ENCODE measurements at places on chromosomes 11 and 22.

DNA sequence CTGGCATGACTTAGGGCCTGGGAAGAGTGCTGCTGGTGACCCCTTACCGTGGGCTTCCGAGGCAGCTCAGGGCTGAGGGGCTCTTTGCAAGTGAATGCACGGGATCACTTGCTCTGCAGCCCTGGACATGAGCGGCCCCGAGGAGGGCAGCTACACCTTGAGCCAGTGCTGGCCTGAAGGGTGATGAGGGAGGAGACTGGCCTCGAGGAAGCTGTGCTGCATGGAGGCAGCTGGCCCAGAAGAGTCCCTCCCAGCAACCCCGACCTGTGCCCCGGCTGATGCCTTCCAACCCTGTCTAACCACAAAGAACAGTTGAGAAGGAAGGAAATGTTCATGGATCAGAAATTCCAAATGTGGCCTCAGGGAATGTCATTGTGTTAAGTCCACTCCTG is 45.2 kb downstream of the TBX1 start:
- H3K4me1 ChIP-seq: no peaks in the 10 kb centered on the region
- no peaks in the 10 kb centered on the region for H3K27me3 ChIP-seq
- no peak for DNase-seq

DNA sequence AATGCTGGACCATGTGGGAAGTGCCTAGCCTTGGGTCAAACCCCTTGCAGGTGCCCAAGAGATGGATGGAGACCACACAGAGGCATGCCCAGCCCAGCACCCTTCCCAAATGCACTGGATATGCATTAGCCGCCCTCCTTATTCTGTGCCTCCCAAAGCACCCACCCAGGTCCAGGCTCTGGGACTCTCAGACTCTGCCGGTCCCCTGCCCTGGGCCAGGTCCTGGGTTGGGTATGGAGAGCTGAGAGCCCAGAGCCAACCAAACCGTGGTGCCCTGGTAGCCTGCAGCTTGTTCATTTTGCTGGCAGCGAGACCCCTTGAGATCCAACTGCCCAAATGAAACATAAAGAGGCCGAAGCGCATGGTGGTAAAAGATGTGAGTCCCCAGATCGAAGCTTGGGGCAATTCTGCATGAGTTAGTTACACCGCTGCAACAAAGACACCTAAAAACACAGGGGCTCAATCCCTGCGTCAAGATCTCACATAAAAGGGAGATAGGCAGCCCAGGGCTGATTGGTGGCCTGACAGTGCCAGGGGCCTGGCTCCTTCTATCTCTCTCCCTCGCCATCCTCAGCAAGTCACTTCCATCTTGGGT is 61.5 kb downstream of the MYEOV start:
- no peak overlapping the region for H3K4me3 ChIP-seq
- no peaks in the 10 kb centered on the region for H3K27me3 ChIP-seq
- H3K27ac ChIP-seq: no peak overlapping the region
- H3K36me3 ChIP-seq: no peaks in the 10 kb centered on the region

- no peaks in the 10 kb centered on the region for H3K4me1 ChIP-seq
- H3K27ac ChIP-seq: no peak overlapping the region
- H3K36me3 ChIP-seq: no peaks in the 10 kb centered on the region
- no peak for DNase-seq
- peaks cover 18% of the 10 kb centered on the region for H3K27me3 ChIP-seq
Measured at GRCh38 chr11:117600234-117600783, 196.7 kb downstream of the DSCAML1 start.

- DNase-seq: no peak
- H3K27ac ChIP-seq: no peak overlapping the region
- H3K36me3 ChIP-seq: peaks cover 4% of the 10 kb centered on the region
Measured at GRCh38 chr11:58573451-58574104, 2.1 kb downstream of the LPXN start.

- H3K4me1 ChIP-seq: peaks cover 19% of the 10 kb centered on the region
- no peaks in the 10 kb centered on the region for H3K36me3 ChIP-seq
- H3K27ac ChIP-seq: no peak overlapping the region
Measured at GRCh38 chr22:46125311-46125710, 25.0 kb upstream of the PPARA start.

DNA sequence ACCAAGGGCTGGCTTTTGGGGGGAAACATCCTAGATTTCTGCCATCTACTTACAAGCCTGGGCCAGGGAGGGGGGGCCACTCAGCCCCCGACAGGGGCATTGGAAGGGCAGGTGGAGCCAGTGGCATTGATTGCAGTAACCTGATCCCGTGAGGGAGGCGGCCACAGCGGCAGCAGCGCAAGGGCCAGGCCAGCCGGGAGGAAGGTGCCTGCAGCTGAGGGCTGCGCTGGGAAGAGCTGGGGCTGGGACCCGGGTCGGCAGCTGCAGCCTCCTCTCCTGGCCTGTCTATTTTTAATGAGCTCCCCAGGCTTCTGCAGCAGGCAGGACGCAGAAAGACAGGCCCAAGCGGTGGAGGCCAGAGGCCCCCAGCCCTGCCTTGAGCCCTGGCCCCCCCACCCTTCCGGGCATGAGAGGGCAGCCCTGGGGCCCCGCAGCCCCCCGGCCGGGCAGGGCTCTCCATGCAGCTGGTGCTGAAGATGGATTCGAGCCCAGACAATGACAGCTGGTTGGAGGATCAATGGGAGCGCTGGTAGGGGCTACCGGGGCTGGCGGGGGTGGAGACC is 10.6 kb downstream of the FREY1 start:
- no peak overlapping the region for H3K27ac ChIP-seq
- H3K4me1 ChIP-seq: peaks cover 10% of the 10 kb centered on the region
- no peak for DNase-seq
- no peaks in the 10 kb centered on the region for H3K36me3 ChIP-seq

DNA sequence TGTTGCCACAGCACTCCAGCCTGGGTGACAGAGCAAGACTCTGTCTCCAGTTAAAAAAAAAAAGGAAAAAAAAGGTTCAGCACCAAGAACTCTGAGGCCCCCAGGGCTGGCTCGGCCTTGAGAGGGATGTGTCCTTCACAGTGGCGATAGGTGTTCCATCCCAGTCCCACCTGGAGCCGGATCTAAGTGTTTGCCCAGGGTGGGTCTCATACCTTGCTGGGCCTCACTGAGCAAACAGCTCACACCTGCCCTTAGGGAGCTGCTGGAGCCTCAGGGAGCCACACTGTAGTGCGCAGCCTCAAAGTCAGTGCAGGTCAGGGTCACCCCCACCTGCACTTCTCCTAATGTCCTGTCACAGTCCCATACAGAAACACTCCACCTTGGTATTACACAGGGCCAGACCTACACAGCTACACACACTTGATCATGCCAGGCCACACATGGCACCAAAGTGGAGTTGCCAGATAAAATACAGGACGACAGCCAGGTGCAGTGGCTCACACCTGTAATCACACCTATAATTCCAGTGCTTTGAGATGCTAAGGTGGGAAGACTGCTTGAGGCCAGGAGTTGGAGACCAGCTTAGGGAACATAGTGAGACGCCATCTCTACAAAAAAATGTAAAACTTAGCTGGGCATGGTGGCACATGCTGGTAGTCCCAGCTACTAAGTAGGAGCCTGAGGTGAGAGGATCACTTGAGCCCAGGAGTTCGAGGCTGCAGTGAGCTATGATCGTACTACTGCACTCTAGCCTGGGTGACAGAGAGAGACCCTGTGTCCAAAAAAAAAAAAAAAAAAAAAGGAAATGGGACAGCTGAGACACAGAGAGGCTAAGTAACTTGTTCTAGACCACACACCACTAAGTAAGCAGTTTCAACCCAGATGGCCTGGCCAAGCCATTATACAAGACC is 7.3 kb downstream of the STARD10 start:
- H3K4me1 ChIP-seq: no peaks in the 10 kb centered on the region
- no peaks in the 10 kb centered on the region for H3K36me3 ChIP-seq
- no peak overlapping the region for H3K4me3 ChIP-seq
- H3K27ac ChIP-seq: peak overlapping the region; percentile 98
- DNase-seq: peak; percentile 95

DNA sequence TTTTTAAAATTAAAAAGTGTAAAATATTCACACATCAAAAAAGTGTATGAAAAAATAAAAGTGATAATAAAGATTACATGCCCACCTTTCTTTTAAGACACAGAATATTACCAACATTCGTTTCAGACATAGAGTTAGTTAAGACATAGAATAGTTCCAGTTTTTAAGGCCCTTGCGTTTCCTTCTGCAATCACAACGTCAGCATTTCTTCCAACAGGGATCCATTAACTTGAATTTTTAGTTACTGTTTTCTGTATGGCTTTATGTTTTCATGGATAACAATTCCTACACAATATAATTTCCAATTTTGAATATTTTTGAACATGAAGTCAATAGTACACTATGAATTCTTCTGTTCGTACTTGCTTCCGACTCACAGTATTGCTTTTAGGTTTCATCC is 170.8 kb upstream of the C11orf87 start:
- no peak for DNase-seq
- no peaks in the 10 kb centered on the region for H3K27me3 ChIP-seq
- no peak overlapping the region for H3K4me3 ChIP-seq
- H3K4me1 ChIP-seq: no peaks in the 10 kb centered on the region

DNA sequence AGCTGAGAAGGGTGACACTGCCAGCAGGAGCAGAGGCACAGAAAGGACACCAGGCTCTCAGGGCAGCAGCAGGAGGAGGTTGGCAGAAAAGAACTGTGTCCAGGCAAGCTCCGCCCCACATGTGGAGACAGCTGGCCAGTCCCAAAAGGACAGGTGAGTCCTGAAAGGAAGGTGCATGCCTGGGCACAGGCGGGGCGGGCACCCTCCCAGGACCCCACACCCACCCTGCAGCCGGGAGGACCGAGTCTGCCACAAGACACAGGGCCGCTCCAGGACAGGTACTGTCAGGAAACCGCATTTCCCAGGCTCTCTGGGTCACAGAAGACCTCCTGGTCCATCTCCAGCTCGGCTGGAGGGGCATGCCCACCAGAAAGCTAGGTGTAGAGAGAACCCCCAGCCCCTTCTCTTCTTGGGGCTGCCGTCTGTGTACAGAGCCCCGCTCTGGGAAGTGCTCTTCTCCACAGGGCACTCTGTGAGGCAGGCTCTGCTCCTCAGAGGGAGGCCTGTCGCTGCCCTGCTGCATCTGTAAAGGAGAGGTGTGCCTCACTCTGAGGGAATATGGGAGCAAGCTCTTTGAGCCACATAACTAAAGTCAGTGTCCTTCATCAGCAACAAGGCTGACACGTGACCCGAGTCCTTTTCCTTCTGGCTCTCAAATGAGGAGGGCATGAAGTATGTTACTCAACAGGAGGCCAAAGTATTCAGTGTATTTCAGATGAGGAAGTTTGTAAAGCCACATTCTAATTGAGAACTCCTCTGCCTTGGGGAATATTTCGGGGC is 50.5 kb downstream of the CLTCL1 start:
- no peak overlapping the region for H3K27ac ChIP-seq
- no peak overlapping the region for H3K4me3 ChIP-seq
- no peaks in the 10 kb centered on the region for H3K36me3 ChIP-seq
- H3K4me1 ChIP-seq: no peaks in the 10 kb centered on the region

Data from small intestine (tissue), 16 donors.